Activated naive CD4-positive, alpha-beta T cell (primary cell): ENCODE measurements at places on chromosomes 5 and 9.

GRCh38 chr9:79371948-79372555 is 199.7 kb upstream of the TLE4 start:
- no peak for DNase-seq

- DNase-seq: no peak
Measured at GRCh38 chr9:134205672-134206310, 41.4 kb upstream of the RNU6ATAC start.

GRCh38 chr9:14906000-14906399 is 4.2 kb downstream of the FREM1 start:
- no peak for DNase-seq

GRCh38 chr5:174690271-174690670 is 34.1 kb upstream of the MSX2 start:
- no peak for DNase-seq

- no peak for DNase-seq
Measured at GRCh38 chr5:61262080-61262479, 70.0 kb upstream of the ZSWIM6 start.

GRCh38 chr5:161847941-161848391 is at the start of gene GABRA1:
Gene GABRA1, plus strand, starts transcription at chr5:161848120. Its CDS starts 2,691 bp downstream, at chr5:161850811.
- no peak for DNase-seq

- DNase-seq: no peak
Measured at GRCh38 chr9:128497824-128498610, 6.5 kb upstream of the GLE1 start.

GRCh38 chr9:112044186-112044585 is 130.9 kb downstream of the SUSD1 start:
- DNase-seq: no peak

GRCh38 chr5:16659536-16659935 is 42.7 kb upstream of the RETREG1 start:
- DNase-seq: no peak

- DNase-seq: no peak
Measured at GRCh38 chr5:179061025-179061424, 852 bp downstream of the ZNF354C start.

GRCh38 chr5:125171641-125172040 is 425.2 kb upstream of the ZNF608 start:
- DNase-seq: no peak

DNA sequence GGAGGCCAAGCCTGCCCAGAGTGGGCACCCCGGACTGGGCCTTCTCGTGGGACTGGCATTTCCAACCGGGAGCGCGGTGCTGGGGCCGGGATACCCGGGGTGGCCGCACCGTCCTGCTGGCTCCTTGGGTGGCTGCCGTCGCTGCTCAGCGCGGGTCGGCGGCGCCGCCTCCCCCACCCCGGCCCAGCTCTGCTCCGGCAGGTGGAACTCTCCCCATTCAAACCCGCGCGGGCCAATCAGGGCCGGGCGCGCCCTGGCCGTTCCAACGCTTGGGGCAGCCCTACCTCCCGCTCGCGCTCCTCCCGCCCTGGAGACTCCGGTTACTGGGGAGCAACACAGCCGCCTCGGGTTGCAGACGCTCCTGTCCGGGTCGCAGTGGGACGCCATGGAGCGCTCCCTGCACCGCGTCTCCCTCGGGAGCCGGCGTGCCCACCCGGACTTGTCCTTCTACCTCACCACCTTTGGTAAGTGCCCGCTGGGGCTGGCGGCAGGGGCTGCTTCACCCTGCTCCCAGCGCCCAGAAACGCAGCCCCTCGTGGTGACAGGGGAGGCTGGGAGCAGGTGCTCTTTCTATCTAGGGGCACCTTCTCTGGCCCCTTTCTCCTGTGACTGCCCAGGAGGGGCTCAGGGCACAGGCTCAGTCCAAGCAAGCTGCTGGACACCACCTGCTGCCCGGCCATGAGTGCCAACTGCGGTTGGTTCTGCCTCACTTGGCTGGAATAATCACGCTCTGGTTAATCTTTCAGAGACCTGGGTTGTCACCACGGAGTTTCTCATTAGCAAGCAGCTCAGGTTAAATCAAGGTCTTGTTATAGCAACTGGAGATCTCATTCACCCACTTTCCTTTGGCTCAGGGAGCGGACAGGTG is at the start of gene RGS3:
Gene RGS3 (plus strand): TSS at position 310 of the 868 bp plus-strand sequence. CDS start 76 bp downstream, at position 386.
- no peak for DNase-seq
